ENCODE measurements at places on chromosomes 7 and 10. TPM values are rescaled to one million over a fixed set of nuclear protein-coding genes. Genes with fewer than 3 reads are reported as not detected.
A peak's percentile ranks its signal among the peaks of the same experiment; 100 is the strongest.

The SFRP4 gene
- 5.0 TPM for total RNA-seq

The SPDYE1 gene
- total RNA-seq = not detected

The CELF2 gene
- total RNA-seq = 63.2 TPM

The HDAC9 gene
- total RNA-seq = 16.6 TPM

The MRLN gene
- total RNA-seq = not detected

The CALHM1 gene
- not detected for total RNA-seq

The COPG2 gene
- total RNA-seq = 13.1 TPM

The CTAGE4 gene
- total RNA-seq = 0.59 TPM

The UNCX gene
- not detected for total RNA-seq

The PPP1R17 gene
- not detected for total RNA-seq

The PLPP4 gene
- not detected for total RNA-seq

The HOXA6 gene
- not detected for total RNA-seq

GRCh38 chr7:54802841-54803240, 43.8 kb upstream of the SEC61G start:
- no peak for DNase-seq
- H3K27me3 ChIP-seq = no peaks in the 10 kb centered on the region
- H3K36me3 ChIP-seq = no peaks in the 10 kb centered on the region
- no peak overlapping the region for H3K27ac ChIP-seq
- no peak overlapping the region for H3K4me3 ChIP-seq

- H3K36me3 ChIP-seq = no peaks in the 10 kb centered on the region
- no peaks in the 10 kb centered on the region for H3K27me3 ChIP-seq
- no peak overlapping the region for H3K27ac ChIP-seq
- H3K4me3 ChIP-seq = no peak overlapping the region
- no peak for DNase-seq
- no peaks in the 10 kb centered on the region for H3K4me1 ChIP-seq
Observed at GRCh38 chr10:18268005-18268404, 127.8 kb downstream of the CACNB2 start.

DNA sequence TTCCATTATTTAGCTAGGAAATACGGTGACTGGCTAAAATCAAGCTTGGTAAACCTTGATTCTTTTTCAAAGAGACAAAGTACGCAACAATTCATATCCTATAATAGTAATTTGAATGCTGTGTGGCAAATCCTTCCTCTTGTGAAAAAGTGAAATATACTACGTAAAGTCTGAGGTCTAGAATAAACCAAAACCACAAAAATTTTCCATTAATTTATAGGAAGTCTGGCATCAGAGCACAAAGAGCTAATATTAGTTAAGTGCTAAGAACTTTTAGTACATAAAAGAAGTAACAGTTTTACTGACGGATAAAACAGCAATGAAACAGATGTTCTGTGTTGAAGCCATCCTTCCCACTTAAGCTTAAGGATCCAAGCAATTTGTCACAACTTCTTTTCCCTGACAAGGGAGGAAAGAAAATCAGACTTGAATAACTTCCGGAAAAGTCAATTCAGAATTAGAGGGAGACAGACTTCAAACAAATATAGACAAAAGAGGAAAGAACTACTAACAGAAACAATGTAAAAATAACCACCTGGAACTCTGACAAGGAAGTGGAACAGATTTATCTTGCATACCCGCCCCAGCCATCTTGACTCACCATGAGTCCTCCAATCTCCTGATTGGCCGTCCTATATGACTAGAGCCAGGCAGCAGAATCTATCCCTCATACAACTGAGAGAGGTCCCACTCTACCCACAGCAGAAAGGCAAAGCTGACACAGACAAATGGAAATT, 34.6 kb downstream of the RHEB start:
- no peaks in the 10 kb centered on the region for H3K27me3 ChIP-seq
- peaks cover 48% of the 10 kb centered on the region for H3K4me1 ChIP-seq
- no peak overlapping the region for H3K4me3 ChIP-seq
- H3K27ac ChIP-seq = no peak overlapping the region

DNA sequence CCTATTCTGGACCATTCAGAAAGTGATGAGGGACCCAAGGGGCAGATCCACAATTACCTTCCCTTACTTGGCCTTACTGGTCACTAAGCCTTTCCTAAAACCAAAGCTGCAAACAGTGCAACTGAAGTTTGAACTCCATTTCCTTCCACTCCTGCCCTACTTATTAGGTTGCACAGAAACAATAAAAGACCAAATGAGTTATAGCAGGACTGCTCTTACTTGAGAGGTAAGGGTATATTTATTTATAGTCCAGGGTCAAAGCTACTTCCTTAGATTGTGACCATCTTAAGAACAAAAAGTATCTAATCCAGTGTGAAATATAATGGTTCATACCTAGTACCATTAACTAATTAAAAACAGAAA, 27.0 kb downstream of the CDK6 start:
- DNase-seq = no peak
- no peaks in the 10 kb centered on the region for H3K4me1 ChIP-seq
- H3K27ac ChIP-seq = peak overlapping the region; percentile 60
- H3K36me3 ChIP-seq = no peaks in the 10 kb centered on the region
- H3K27me3 ChIP-seq = no peaks in the 10 kb centered on the region
- no peak overlapping the region for H3K4me3 ChIP-seq

- no peaks in the 10 kb centered on the region for H3K4me1 ChIP-seq
- no peak for DNase-seq
- no peak overlapping the region for H3K4me3 ChIP-seq
- peaks cover 14% of the 10 kb centered on the region for H3K36me3 ChIP-seq
- no peaks in the 10 kb centered on the region for H3K27me3 ChIP-seq
Observed at GRCh38 chr10:110803830-110804338, 67.8 kb upstream of the PDCD4 start.

DNA sequence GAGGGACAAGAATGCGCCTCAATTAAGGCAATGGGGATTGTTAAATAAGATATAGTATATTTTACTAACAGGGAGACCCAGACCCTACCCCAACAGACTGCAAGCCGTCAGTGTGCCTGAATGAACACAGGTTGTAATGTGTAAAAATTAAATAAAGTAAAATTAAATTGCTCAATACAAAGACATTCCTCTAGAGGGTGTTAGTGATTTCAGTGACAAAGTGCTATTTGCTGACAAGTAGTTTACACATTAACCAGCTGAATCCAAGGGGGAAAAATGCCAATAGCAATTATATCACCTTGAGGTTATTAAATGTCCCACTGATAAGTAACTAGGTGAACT, 110.5 kb downstream of the EBF3 start:
- no peaks in the 10 kb centered on the region for H3K4me1 ChIP-seq
- H3K36me3 ChIP-seq = no peaks in the 10 kb centered on the region
- H3K27me3 ChIP-seq = no peaks in the 10 kb centered on the region
- no peak for DNase-seq
- H3K27ac ChIP-seq = no peak overlapping the region
- no peak overlapping the region for H3K4me3 ChIP-seq

DNA sequence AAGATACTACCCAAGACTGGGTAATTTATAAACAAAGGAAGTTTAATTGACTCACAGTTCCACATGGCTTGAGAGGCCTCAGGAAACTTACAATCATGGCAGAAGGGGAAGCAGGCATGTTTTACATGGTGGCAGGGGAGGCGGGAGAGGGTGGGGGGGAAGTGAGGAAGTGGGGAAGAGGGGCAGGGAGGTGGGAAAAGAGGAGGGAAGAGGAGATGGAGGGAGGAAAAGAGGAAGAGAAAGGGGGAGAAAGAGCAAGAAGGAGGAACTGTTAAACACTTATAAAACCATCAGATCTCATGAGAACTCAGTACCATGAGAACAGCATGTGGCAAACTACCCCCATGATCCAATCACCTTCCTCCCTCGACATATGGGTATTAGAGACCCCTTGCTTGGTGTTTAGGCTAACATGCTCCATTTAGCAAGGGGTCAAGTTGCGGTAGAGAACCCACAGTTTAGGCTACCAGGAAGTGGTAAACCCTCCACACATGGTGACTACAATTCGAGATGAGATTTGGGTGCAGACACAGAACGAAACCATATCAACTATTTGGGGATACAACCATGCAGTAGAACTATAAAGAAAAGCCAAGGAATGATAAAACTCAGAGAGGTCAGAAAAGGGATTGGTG, 3.5 kb upstream of the LMBR1 start:
- no peaks in the 10 kb centered on the region for H3K27me3 ChIP-seq
- no peaks in the 10 kb centered on the region for H3K36me3 ChIP-seq
- peaks cover 21% of the 10 kb centered on the region for H3K4me1 ChIP-seq

DNA sequence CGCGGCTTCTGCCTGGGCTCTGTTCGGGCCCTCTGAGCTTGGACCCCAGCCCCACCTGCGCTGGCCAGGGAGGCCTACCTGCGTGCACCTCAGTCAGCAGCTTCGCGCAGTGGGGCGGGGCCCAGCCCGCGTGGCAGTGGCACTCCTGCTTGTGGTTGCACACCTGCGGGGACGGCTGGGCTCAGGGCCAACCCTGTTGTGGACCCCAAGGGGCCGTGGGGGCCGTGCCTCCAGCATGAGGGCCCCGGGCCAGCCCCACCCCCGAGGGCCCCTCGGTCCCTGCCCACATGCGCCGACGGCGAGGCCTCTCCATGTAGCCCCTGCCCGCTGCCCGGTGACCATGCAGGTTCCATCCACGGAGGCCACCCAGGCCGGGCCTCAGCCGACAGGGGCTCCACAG, 7.3 kb downstream of the ADAM8 start:
- H3K4me3 ChIP-seq = no peak overlapping the region
- DNase-seq = no peak
- no peak overlapping the region for H3K27ac ChIP-seq
- H3K27me3 ChIP-seq = no peaks in the 10 kb centered on the region

- no peaks in the 10 kb centered on the region for H3K36me3 ChIP-seq
- no peak for DNase-seq
- no peak overlapping the region for H3K4me3 ChIP-seq
- H3K27ac ChIP-seq = no peak overlapping the region
- H3K4me1 ChIP-seq = peaks cover 8% of the 10 kb centered on the region
Observed at GRCh38 chr10:85642082-85642420, 724.5 kb downstream of the GRID1 start.

DNA sequence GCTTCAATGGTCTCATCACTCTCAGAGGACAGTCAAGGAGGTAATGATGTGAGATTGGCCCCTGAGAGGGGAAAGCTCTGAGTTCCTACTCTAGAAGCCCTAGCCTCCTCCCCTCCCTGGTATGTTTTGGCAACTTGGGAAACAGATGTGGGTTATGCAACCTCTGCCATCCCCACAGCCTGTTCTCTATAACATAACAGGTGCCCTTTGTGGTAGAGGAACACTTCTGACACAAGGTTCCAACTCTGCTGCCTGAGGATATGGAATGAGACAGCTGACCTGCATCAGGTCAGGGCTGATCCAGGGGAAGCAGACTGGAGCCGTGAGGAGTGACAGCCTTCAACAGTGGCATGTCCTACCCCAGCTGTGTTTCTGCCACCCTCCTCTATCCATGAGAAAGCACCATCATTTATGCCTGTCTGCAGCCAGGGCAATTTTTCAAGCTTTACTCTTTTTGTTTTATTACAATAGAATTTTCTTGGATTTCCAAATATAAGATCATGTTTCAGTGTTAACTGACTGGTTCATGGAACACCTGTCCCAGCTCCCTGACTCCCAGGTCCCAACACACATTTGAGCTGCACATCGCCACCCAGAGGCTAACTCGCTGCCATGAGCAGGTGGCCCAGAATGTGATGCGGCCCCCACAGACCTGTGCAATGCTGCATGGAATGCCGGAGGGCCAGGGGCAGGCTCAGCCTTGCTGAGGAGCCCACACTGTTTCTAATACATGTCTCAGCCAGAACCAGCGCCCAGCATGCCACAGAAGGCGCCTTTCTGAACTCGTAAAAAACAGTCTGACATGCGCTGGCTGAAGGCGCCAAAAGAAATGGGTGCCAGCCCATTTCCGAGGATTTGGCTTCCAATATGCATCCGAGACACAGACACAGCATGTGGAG, 124.8 kb upstream of the CHST15 start:
- H3K36me3 ChIP-seq = no peaks in the 10 kb centered on the region
- no peak overlapping the region for H3K4me3 ChIP-seq
- no peaks in the 10 kb centered on the region for H3K27me3 ChIP-seq
- no peak overlapping the region for H3K27ac ChIP-seq
- no peaks in the 10 kb centered on the region for H3K4me1 ChIP-seq

GRCh38 chr10:74968667-74969061, 142.3 kb downstream of the KAT6B start:
- H3K36me3 ChIP-seq = no peaks in the 10 kb centered on the region
- H3K4me3 ChIP-seq = no peak overlapping the region
- H3K27me3 ChIP-seq = no peaks in the 10 kb centered on the region

GRCh38 chr10:125562737-125563136, 120.2 kb downstream of the TEX36 start:
- H3K36me3 ChIP-seq = no peaks in the 10 kb centered on the region
- H3K27ac ChIP-seq = no peak overlapping the region
- DNase-seq = no peak
- H3K4me1 ChIP-seq = no peaks in the 10 kb centered on the region

DNA sequence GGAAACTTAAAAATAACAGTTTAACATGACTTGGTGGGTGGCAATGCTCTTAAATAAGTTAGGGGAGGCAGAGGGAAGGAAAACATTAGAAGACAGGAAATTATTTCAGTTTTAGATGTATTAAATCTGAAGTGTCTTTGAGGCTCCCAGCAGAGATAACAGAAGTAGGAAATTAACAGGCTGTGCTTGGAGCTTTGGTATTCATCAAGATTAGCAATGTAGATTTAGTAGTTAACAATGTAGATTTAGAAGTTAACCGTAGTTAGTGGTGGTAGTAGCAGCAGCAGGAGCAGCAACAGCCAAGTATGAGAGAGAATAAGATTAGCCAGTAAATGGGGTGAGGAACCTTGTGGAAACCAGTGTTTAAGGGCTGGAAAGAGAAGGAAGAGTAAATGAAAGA, 48.7 kb upstream of the UBN2 start:
- H3K27ac ChIP-seq = no peak overlapping the region
- no peak for DNase-seq
- H3K27me3 ChIP-seq = no peaks in the 10 kb centered on the region
- H3K4me3 ChIP-seq = no peak overlapping the region
- H3K36me3 ChIP-seq = no peaks in the 10 kb centered on the region

GRCh38 chr7:18534481-18534880, 38.9 kb downstream of the HDAC9 start:
- no peak for DNase-seq
- no peak overlapping the region for H3K4me3 ChIP-seq
- no peaks in the 10 kb centered on the region for H3K36me3 ChIP-seq
- H3K27me3 ChIP-seq = no peaks in the 10 kb centered on the region

DNA sequence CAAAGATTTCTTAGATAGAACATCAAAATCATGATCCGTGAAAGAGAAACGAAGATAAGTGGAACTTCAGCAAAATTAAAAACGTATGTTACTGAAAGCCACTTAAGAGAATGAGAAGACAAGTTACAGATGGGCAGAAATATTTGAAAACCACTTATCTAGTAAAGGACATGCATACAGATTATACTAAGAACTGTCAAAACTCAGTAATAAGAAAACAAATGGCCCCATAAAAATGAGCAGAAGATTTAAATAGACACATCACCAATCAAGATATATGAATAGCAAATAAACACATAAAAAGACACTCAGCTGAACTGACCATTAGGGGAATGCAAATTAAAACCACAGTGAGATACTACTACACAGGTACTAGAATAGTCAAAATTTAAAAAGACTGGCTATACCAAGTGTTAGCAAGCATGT, 343.7 kb downstream of the PTEN start:
- no peak overlapping the region for H3K4me3 ChIP-seq
- no peaks in the 10 kb centered on the region for H3K36me3 ChIP-seq
- no peak for DNase-seq
- H3K4me1 ChIP-seq = no peaks in the 10 kb centered on the region
- H3K27me3 ChIP-seq = no peaks in the 10 kb centered on the region
- H3K27ac ChIP-seq = no peak overlapping the region

GRCh38 chr10:49117376-49118070, 2.2 kb upstream of the VSTM4 start:
- H3K4me3 ChIP-seq = no peak overlapping the region
- H3K27ac ChIP-seq = no peak overlapping the region
- no peaks in the 10 kb centered on the region for H3K36me3 ChIP-seq
- no peaks in the 10 kb centered on the region for H3K27me3 ChIP-seq
- H3K4me1 ChIP-seq = no peaks in the 10 kb centered on the region
